ENCODE measurements at places on chromosomes 12 and 14.

GRCh38 chr14:93804654-93805053 is 16.4 kb upstream of the PRIMA1 start:
- DNase-seq, result no peak

GRCh38 chr14:77638771-77639171 is 22.3 kb upstream of the SPTLC2 start:
- DNase-seq, result peak; percentile 88

- DNase-seq, result peak; percentile 81
Measured at GRCh38 chr12:131783915-131784541, 44.2 kb upstream of the MMP17 start.

DNA sequence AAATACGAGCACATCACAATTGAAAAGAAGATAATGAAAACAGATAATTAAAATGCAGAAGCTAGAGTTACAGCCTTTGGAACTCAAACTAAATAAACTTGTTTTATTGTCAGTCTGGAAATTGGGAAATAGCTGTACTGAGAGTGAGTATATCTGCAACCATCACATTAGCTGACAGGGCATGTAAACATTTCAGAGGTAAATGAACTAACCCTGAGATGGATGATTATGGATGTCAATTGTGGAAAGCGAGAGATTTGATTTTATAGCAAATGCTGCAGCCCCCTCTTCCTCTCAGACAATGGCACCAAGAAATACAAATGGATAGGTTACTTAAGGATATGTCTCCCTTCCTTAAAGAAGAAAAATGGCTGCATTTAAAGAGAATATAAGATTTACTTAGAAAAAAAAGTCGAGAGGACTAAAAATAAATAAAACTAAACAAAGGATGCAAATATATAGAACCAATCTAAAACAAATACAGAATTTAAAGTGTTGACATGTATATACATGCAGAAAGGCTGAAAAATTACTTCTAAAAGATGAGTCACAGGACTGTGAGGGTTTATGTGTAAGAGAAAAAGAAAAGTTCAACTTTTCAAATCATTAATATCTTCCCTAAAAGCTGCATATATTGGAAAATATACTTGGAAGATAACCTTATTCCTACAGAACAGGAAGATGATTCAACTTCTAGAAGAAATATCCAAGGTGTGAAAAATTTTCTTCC is 120.3 kb upstream of the FLRT2 start:
- DNase-seq, result no peak

GRCh38 chr14:57930241-57930975 is 64.5 kb upstream of the SLC35F4 start:
- no peak for DNase-seq

- no peak for DNase-seq
Measured at GRCh38 chr12:101328917-101329316, 49.0 kb downstream of the UTP20 start.

- DNase-seq, result no peak
Measured at GRCh38 chr12:91093341-91093740, 18.0 kb downstream of the LUM start.

- no peak for DNase-seq
Measured at GRCh38 chr12:107645630-107646333, 39.8 kb upstream of the PWP1 start.

DNA sequence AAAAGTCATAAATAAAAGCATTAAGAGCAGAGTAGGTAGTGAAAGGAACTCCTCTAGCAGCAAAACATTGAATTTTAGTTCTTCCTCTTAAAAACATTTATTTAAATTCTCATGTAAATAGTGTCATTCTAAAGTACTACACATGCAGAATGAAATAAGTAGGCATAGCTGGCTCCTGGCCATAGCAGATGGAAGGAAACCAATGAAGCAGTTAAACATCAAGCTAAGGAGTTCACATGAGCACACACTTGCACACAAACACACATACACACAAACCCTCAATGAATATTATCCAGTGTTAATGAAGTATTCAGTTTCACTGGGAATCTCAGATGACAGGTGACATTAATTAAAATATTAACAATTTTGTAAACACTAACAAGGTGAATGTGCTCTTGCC is 69.3 kb downstream of the SLC35F4 start:
- DNase-seq, result no peak

GRCh38 chr14:87044807-87045206 is 948.2 kb downstream of the GALC start:
- DNase-seq, result no peak

- no peak for DNase-seq
Measured at GRCh38 chr14:68587931-68588330, 204.9 kb downstream of the ZFP36L1 start.

DNA sequence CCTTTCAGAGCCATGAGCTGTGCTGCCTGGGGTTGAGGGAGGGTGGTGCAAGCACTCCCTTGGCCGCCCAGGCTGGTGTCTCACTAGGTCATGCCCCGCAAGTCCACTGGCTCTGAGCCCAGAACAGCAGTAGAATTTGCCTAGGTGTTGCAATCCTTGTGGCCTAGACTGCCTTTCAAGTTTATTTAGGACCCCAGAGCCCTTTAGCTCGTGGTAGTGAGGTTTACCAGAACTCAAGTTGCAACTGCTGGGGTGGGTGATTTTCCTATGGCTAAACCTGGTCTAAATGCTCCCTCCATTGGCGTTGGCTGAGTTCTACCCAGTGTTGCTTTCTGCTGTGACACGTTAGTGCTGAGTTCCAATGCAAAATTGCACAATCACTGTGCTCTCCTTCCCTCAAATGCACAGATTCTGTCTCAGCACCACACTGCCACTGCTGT is 287.2 kb downstream of the BCAT1 start:
- DNase-seq, result no peak

DNA sequence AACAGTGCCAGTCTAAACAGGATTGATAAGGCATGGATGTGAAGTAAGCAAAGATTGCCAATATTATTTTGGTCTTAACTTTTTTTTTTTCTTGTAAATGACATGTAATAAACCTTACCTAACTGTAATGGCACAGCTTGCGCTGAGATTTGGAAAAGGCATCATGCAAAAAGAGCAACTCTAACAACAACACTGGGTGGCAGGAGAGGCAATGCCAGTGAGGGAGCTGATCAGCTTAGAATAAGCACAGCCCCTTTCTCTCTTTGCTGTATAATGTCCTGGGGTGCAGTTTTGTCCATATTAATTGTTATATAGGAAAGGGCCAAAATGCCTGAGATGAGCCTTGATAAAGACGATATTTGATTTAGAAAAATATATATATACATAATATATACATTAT is 1589.7 kb upstream of the FLRT2 start:
- DNase-seq, result no peak

DNA sequence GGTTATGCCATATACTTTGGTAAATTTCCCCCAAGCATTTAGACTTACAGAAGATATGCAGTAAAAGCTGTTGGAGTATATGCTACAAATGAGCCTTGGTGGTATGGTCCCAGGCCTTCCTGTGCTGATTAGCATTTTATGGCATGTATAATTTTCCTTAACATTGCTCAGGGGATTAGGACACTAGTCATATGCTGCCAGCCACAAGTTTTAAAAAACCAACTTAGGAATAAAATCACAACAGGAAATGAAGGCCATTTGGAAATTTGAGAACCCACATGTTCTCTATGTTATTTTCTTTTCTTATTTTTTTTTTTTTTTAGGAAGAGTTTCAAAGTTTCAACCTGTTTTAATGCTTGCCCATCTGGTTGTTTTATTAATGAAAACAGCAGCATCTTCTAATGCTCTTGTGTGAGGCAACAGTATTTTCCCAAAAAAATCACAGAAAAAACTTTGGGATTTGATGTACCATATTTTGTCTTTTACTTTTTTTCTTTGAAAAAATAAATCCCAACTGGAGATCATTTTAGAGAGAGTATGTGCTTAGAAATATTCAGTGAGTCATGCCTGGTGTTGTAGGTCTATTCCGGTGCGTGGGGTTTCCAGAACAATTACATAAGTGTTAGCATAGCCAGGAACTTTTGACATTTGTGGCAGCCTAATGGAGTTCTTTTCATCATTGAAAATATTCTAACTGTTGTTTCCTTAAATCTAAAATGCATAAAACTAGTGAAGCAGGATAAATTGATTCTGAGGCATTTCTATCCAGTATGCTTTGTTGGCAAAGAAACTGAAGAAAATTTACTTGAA is 21.7 kb upstream of the DUSP6 start:
- DNase-seq, result peak; percentile 34
